ENCODE measurements at places on chromosomes 1 and 21. TPM values are rescaled to one million over a fixed set of nuclear protein-coding genes. Genes with fewer than 3 reads are reported as not detected.

The HIVEP3 gene
- total RNA-seq: 0.93 TPM

DNA sequence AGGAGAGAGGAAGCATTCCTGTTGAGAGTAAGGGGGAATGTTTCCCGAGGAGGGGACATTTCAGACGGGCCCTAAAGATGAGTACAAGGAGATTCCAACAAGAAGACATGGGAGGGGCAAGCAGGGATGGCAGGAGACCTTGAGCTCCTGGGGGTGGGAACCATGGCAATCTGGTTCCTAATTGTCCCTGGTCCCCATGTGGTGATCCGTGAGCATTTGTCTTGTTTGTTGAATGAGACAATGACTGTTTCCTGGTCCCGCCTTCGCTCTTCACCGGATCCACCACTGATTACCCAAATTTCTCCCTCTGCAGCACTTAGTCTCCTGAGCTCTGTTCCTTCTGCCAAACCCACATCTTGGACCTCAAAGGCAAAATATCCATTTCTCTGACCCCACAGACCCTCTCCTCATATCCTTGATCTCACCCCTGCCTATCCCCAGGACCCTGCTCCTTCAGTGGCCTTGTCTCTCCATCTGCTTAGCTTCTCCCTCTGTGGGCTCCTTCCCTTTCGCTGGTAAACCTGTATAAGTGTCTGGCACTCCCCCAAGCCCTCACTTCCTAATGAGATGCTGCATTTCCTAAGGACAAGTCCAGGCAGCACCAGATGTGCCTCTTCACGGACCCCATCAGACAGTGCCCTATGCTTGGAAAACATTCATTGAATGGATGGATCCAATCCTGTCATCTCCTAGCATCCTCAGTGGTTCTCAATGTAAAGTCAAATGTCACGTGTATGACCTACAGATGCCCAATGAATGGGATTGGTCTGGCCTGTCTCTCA is 8.3 kb upstream of the CSF1 start:
- H3K4me3 ChIP-seq: no peak overlapping the region
- H3K27me3 ChIP-seq: no peaks in the 10 kb centered on the region
- no peak for DNase-seq
- H3K27ac ChIP-seq: peak overlapping the region; percentile 58

DNA sequence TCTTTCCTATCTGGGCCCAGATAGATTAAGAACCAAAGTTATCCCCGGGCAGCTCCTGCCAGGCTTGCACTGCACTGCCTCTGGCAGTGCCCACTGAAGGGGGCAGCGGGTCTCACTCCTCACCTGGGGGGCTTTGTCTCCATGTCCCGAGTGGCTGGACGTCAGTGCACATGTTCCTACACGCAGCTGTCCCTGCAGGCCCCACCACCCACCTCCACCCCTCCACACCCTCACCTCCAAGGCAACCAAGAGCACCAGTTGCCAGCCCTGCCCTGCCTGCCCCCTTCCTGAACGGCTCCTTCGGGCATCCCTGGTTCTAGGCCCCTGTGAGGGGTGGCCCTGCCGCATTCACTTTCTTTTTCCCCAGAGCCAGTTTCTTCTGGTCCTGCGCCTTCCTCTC is 147.2 kb downstream of the PEX14 start:
- DNase-seq: no peak
- peaks cover 19% of the 10 kb centered on the region for H3K4me1 ChIP-seq
- no peak overlapping the region for H3K4me3 ChIP-seq
- no peaks in the 10 kb centered on the region for H3K27me3 ChIP-seq

DNA sequence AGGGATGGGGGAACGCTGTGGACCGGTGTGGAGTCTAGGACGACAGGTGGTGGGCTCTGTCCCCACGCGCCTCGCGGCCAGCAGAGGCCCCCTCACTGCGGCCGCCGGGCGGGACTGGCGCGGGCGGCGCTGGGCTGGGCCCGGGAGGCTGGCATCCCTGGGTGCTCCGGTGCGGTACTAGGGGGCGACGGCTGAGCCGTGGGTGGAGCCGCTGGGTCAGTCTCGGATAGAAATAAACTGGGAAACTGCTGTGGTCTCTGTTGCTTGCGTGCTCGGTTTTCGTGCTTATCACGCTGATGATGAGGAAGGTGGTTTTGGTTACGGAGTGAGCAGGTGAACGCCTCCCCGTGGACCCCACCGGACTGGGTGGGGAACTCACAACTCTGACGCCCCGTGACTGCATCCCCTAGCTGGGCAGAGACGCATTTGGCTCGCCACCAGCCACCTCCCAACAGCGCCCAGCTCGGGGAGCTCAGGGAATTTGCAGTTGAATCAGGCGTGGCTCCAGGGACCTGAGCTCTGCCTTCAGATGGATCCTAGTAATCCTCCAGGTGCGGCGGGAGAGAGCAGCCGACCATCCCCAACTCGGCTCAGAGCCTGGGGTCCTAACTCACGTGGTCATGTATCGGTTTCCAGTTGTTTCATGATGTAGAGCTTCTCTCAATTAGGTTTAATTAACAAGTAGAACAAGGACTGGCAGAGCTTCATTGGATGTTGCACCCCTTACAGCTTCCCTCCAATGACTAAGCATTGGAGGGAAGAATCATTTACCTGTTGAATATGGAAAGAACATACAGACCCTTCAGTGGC is 32.1 kb downstream of the HSD17B7 start:
- no peak overlapping the region for H3K4me3 ChIP-seq
- H3K27ac ChIP-seq: no peak overlapping the region
- H3K27me3 ChIP-seq: no peaks in the 10 kb centered on the region
- no peaks in the 10 kb centered on the region for H3K36me3 ChIP-seq

The TNNT2 gene
- total RNA-seq: 0.28 TPM

The S100A2 gene
- total RNA-seq: not detected

DNA sequence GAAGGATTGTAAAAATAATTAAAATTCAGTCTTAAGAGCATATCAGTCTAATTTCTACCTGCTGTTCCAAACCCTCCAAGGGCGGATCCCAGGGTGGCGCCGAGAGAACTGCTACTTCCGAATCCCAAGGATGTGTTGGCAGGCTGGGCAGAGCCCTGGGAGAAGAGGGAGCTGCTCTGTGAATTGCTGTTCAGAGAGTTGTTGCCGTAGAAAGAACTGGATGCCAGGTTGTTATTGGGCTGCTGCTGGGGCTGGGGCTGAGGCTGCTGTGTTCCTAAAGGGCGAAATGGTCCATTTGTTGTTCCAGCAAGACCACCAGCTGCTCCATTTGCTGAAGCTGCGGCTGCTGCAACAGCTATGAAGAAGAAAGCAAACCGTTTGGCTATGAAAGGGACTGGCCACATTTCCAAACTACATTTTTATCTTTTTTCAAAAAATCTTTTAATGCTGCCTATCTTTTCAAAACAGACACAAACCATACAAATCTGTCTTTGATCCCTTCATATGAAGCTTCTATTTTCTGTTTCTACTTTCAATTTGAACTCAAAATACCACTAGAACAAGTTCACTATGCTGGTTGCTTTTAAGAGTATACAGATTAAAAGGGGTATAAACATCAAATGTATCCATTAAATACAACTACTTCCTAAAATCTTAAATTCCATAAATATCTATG is 57.5 kb upstream of the SDC3 start:
- DNase-seq: no peak
- peaks cover 43% of the 10 kb centered on the region for H3K36me3 ChIP-seq
- no peak overlapping the region for H3K4me3 ChIP-seq
- H3K27ac ChIP-seq: no peak overlapping the region
- H3K4me1 ChIP-seq: peaks cover 7% of the 10 kb centered on the region
- no peaks in the 10 kb centered on the region for H3K27me3 ChIP-seq

DNA sequence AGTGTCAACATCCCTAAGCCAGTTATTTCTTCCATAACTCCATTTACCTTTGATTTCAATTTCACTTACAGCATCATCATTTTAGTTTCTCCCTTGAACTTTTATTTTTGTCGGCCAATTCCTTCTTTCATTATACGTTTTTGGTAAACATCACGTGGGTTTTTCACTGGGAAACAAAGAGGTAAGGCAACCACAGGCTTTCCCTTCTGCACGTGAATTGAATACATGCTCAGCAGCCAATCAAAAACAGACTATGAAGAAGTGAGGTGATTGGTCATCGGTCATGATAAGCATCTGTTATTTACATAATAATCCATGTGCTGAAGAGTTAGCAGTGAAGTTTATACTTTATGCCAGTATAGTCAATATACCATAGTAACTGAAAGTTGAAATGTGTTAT is 98.7 kb downstream of the NCAM2 start:
- no peaks in the 10 kb centered on the region for H3K36me3 ChIP-seq
- no peak overlapping the region for H3K4me3 ChIP-seq
- no peaks in the 10 kb centered on the region for H3K4me1 ChIP-seq
- no peak for DNase-seq
- H3K27ac ChIP-seq: no peak overlapping the region
- no peaks in the 10 kb centered on the region for H3K27me3 ChIP-seq

DNA sequence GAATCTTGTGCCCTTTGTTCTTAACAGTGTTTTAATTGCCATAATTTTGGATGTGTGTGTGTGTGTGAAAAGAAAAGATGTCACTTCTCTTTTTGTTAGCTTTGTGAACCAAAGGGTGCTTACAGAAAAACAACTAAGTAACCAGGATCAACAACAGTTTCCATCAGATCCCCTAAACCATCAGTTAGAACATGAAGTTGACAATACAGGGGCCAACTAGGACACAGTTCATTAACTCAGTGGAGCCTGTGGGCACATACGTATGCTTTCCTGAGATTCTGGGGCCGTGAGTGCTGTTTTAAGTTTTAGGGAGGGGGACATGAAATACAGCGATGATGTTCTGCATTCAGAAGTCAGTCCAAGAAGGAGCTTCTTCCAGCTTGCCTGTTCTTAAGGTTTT is 133.6 kb downstream of the TLR5 start:
- no peak overlapping the region for H3K4me3 ChIP-seq
- H3K36me3 ChIP-seq: peaks cover 3% of the 10 kb centered on the region
- DNase-seq: no peak
- peaks cover 12% of the 10 kb centered on the region for H3K4me1 ChIP-seq
- H3K27me3 ChIP-seq: no peaks in the 10 kb centered on the region

Data from liver (tissue), 10 donors.